ENCODE measurements at places on chromosomes 11 and 22.

- no peak for DNase-seq
These were observed 61.7 kb downstream of the MYO7A start for GRCh38 chr11:77189588-77190210.

- no peak for DNase-seq
These were observed 164.5 kb upstream of the POU2AF2 start for GRCh38 chr11:111081021-111081511.

DNA sequence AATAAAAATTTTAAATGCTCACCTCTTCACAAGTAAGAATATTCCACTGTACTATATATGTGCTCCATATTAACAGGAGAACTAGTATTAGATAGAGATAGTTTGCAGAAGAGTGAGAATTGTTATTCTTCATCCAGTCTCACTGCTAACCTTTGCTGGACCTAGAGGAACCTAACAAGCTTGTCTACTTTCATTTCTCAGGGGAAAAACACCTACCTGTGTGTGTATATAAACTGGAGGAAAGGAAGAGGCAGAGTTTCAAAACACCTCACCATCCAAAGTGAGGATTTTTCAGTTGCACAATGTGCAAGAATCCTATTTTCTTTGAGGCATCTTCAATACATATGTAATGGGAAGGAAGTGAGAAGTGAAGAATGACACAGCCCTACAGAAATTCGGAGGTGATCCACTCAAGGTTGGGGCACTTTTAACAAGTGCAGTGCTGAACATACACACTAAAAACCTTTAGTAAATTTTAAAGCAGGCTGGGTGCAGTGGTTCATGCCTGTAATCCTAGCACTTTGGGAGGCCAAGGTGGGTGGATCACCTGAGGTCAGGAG lies 52.4 kb downstream of the SYTL2 start:
- DNase-seq = no peak

DNA sequence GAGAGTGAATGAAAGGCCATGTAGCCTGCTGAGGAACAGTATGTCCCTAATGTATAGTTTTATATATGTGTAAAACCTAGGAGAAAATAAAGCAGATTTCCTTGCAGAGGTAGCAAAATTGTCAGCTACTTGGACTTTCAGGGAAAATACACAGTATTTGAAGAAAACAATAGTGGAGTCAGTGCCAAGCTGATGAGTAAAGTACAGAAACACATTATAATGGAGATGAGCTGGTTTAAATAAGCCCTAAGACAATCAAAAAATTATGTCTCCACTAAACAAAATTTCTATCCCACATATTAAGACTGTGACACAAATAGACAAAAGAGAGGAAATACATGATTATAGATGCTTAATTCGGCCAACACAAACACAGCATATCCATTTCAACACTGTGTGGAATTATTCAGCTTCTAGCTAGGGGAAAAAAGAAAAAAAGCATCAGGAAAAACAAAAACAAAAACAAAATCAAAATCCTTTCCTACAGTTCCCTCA lies 75.9 kb downstream of the MAML2 start:
- DNase-seq = no peak

DNA sequence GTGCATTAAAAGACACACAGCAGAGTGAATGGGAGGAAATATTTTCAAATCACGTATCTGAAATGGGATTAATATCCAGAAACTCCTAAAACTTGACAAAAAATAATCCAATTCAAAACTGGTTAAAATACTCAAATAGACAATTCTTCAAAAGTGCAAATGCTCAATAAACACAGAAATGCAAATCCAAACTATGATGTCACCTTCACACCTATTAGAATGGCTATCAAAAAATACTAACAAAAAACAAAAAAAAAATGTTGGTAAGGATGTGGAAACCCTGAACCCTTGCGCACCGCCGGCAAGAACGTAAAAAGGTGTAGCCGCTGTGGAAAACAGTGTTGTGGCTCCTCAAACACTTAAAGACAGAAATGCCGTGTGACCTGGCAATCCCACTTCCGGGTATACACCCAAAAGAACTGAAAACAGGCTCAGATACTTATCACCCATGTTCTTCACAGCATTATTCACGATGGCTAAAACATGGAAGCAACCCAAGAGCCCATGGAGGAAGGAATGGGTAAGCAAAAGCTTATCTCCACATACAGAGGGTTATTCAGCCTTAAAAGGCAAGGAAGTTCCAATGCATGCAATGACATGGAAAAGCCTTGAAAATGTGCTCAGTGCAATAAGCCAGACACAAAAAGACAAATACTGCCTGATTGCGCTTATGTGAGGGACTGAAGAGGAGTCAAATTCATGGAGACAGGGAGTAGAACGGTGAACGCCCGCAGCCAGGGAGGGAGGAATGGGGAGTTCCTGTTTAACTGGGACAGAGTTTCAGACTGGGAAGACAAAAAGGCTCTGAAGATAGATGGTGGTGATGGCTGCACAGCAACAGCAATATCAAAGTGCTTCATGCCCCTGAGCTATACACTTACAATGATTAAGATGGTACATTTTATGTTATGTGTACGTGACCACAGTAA lies 19.6 kb downstream of the BRD1 start:
- no peak for DNase-seq

DNA sequence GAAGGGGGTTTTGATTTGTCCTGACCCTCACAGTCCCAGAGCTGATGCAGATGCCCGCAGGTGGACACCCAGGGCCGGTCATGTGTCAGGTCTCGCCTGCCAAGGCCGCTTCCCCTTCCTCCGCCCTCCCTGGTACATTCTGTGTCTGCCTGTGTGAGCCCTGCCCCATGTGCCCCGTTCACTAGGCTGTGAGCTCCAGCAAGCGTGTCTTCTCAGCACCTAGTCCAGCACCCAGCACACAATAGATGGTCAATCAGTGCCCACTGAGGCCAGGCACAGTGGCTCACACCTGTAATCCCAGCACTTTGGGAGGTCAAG lies 29.9 kb upstream of the PPARA start:
- no peak for DNase-seq

DNA sequence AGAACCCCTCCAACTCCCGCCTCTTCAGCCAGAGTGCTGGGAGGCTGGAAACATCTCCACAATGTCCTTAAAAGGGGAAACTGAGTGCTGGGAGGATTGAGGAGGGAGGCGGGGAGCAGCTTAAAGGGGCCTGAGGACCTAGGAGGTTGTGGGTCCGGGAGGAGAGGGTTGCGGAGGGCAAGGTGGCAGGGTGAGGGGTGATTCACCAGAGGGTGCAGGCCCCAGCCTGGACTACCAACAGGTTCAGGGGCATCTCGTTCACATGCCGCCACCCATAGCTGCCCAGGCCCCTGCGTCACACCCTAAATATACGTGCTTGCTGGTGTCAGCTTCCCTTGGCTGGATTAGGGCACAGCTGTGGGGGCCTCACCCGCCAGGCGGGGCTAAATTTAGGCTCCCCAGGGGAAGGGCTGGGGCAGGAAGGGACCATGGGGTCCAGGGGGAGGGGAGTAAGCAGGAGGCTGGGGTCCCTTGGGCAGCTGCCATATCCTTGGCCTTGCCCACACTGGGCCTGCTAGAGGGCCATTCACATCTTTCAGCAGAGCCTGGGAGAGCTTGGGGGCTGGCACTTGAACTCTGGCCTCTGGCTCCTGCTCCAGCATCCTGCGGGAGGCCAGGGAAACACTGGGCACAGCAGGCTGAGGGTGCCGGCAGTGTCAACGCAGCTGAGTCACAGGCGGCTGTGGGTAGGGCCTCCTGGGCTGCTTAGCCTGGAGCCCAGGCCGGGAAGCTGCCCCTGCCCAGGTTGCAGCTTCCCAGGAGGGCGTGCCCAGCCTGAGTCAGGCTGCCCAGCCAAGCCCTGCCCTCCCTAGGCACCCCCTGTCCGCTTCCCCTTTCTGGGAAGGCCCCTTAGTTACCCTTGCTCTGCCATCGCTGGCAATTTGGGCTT lies 1.3 kb downstream of the EHBP1L1 start:
- no peak for DNase-seq

DNA sequence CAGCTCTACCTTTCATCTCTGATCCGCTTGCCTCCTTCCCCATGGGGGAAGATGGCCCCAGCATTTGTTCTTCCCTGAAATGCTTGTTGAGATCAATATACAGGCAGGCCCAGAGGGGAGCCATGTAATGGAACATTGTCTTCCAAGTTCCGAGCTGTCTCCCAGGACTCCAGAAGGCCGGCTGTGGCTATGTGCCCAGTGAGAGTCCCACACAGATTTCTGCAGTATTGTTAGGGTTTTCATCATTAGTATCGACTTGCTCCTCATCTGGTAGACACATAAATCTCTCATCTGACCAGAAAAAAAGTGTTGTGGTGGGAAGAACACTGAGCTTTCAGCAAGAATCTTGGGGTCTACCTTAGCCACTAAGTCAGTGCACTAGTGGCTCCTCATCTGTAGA lies 163.4 kb downstream of the TRIM29 start:
- DNase-seq = no peak

DNA sequence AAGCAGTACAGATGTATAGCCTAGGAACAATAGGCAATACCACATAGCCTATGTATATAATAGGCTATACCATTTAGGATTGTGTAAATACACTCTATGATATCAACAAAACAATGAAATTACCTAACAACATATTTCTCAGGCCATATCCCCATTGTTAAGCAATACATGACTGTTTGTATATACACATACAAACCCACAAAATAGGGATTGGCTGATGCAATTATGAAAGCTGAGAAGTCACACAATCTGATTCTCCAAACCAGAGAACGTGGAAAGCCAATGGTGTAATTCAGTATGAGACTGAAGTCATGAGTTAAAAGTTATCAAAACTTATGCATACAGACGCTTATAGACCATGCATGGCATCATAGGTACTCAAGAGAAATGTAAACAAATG lies 700.1 kb upstream of the RAG2 start:
- no peak for DNase-seq

GRCh38 chr11:82533628-82534327 lies 199.9 kb downstream of the FAM181B start:
- DNase-seq = no peak

GRCh38 chr22:24567668-24568067 lies 11.9 kb downstream of the SNRPD3 start:
- no peak for DNase-seq

GRCh38 chr22:46791201-46791731 lies 28.8 kb downstream of the TBC1D22A start:
- DNase-seq = no peak

GRCh38 chr22:17576470-17576869 lies 13.2 kb downstream of the SLC25A18 start:
- no peak for DNase-seq

GRCh38 chr11:96664110-96664509 lies 274.3 kb downstream of the JRKL start:
- DNase-seq = no peak

GRCh38 chr22:30792456-30792855 lies 97.8 kb downstream of the OSBP2 start:
- no peak for DNase-seq

GRCh38 chr22:40668611-40669411 lies 10.5 kb upstream of the MCHR1 start:
- no peak for DNase-seq

DNA sequence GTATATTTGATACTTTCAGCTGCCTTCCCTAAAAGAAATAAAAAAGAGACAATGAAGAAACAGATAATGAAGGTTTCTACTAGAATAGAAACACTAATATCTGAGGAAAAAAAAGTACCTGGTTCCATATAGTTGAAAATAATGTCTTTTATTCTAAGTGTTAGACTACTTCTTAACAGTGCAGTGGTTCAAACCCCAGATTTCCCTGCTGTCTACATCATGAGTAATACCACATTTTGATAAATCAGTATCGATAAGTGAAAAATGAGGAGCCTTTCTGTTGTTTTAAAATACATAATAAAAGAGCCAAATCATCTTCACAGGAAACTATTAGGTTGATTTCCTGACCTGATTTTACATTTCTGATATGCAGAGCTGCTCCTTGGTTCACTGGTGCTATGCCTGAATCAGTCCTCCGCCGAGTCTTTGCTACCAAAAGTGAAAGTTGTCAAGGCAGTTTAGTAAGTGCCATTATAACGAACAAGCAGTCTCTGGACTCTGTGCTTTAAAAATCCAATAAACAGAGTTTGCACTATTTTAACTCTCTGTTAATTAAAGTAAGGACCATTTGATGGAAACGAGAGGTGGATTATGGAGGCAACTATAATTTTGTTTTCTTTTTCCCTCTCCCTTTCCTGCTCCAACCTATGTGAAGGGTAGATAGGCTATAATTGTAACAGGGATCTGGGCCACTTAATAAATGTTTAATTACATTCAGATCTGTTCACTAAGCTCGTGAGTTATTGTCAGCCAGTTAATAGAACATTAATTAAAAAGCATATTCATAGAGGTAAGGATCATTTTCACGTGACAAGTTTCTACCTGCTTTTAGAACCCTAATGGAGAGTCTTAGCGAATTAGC lies 724.5 kb upstream of the RAG2 start:
- DNase-seq = no peak

- no peak for DNase-seq
These were observed 8.5 kb downstream of the TRIM6 start for GRCh38 chr11:5604896-5605295.
